Esophagus squamous epithelium (tissue), 5 donors: ENCODE measurements at places on chromosomes 11 and 22. TPM values are rescaled to one million over a fixed set of nuclear protein-coding genes. Genes with fewer than 3 reads are reported as not detected.

- peaks cover 6% of the 10 kb centered on the region for H3K4me1 ChIP-seq
- H3K4me3 ChIP-seq: no peak overlapping the region
- DNase-seq: no peak
- H3K27me3 ChIP-seq: no peaks in the 10 kb centered on the region
- H3K27ac ChIP-seq: no peak overlapping the region
These were observed 12.6 kb downstream of the IRF7 start for GRCh38 chr11:603154-603553.

DNA sequence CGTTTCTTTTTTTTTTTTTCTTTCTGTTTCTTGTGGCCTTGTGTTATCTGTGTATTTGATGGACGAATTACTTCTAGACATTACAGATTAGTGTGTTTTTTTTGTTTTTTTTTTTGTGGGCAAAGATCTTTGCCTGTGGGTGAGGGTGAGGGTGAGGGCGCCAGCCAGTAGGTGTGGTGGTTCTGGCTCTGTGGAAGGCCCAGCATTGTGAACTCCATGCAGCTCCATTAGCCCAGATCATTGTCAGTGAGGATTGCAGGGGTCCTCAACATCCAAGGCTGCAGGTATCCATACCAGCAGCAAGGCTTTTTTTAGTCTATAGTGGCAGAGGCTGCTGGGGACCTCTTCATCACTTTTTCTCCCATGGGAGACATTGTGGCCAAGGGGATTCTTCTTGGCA, 13.7 kb downstream of the BIRC2 start:
- no peak for DNase-seq
- no peak overlapping the region for H3K27ac ChIP-seq
- H3K4me3 ChIP-seq: no peak overlapping the region
- H3K36me3 ChIP-seq: peaks cover 89% of the 10 kb centered on the region

- no peaks in the 10 kb centered on the region for H3K36me3 ChIP-seq
- no peak for DNase-seq
- H3K4me1 ChIP-seq: peaks cover 10% of the 10 kb centered on the region
These were observed 46.0 kb downstream of the CELF1 start for GRCh38 chr11:47506795-47507562.

- H3K4me3 ChIP-seq: no peak overlapping the region
- H3K4me1 ChIP-seq: no peaks in the 10 kb centered on the region
- no peak overlapping the region for H3K27ac ChIP-seq
- peaks cover 76% of the 10 kb centered on the region for H3K27me3 ChIP-seq
- H3K36me3 ChIP-seq: no peaks in the 10 kb centered on the region
These were observed 71.5 kb downstream of the CYTH4 start for GRCh38 chr22:37353839-37354238.

DNA sequence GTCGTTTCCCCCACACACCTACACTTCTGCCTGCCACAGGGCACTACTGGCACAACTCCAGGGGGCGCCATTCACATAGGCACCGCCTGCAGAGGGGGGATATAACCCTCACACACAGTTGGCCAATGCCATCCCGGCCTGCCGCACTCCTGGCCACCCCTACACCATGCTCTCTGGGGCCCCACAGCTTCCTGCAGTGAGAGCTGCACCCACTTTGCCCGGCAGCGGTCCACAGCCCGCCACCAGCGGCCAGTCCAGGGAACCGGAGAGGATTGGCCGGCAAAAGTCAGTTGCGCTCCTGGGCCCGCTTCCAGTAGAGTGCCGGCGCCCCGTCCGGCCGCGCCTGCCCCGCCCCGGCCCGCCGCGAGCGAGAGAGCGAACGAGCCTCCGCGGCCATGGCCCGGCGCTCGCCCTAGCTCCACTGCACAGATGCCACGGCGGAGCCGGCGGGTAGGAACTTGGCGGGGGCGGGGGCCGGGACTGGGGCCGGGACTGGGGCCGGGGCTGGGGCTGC, 25.6 kb upstream of the SUSD2 start:
- peak overlapping the region; percentile 90 for H3K27ac ChIP-seq
- DNase-seq: no peak
- no peaks in the 10 kb centered on the region for H3K27me3 ChIP-seq
- H3K36me3 ChIP-seq: no peaks in the 10 kb centered on the region
- H3K4me1 ChIP-seq: peaks cover 13% of the 10 kb centered on the region

Gene CSNK2A3
- total RNA-seq: 0.72 TPM
